HepG2 (cell line): ENCODE measurements at places on chromosomes 13 and 19.

- DNase-seq = no peak
These were observed 99.0 kb downstream of the ERCC5 start for GRCh38 chr13:102944821-102945220.

GRCh38 chr13:23979361-23980159 lies 82.3 kb upstream of the C1QTNF9B start:
- DNase-seq = peak; percentile 6

- no peak for DNase-seq
These were observed 22.8 kb downstream of the KLF12 start for GRCh38 chr13:74111399-74111798.

- DNase-seq = no peak
These were observed 4.3 kb upstream of the HAUS5 start for GRCh38 chr19:35608251-35608650.

DNA sequence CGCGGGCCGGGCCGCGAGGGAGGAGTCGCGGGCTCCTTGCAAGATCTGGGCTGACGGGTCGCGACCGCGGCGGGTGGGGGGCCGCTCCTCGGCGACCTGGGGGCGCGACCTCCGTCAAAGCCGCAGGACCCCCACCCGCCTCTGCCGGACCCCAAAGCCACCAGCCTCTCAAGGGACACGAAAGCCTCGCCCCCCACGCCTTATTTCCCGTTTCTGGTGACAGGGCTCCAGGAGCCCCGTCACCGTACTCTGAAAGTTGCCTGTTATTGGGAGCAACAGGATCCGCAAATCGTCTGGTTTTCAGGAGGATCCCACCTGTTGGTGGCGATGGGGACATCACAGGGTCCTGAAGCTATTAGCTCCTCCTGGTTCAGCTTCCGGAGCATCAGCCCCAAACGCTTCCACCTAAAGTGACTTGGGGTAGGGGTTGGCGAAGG lies 530 bp downstream of the MAU2 start:
- DNase-seq = peak; percentile 55

DNA sequence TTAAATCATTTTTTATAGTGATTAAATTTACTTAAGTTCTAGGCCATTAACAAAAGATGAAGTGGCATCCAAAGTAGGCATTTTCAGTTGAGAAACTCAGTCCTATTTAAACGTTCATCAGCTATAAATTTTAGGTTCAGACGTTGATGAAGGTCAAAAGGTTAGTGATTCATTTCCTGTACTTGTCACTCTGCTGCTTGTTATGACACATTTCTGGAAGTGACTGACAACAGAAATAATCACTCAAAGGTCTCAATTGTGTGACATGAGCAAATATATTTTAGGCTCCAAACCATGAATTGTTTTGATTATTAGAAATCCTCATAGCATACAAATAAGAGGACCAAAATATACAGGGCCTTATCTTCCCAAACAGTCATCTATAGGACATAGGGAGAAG lies 10.3 kb upstream of the EDNRB start:
- no peak for DNase-seq

- DNase-seq = no peak
These were observed 17.4 kb downstream of the UFM1 start for GRCh38 chr13:38366954-38367645.

DNA sequence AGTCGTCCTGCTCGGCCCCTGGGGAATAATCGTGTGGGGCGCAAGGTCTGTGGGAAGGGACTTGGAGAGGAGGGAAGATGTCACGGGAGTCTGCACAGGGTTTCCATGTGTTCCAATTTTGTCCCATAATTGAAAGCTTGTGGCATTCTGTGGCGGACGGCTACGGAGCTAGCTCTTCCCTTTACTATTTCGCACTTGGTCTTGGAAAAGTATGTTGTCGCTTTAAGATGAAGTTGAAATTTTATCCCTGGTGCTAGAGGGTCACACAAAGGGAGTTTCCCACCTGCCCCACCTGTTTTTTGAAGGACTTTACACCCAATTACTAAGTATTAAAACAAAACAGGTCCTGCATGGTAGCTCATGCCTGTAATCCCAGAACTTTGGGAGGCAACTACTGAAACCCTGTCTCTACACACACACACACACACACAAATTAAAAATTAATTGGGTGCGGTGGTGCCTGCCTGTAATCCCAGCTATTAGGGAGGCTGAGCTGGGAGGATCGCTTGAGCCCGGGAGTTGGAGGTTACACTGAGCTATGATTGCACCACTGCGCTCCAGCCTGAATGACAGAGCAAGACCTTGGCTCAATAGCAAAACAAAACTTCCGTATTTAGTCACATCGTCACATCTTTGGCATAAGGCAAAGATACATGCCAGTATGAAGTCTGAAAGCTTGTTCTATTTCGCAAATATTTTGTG lies 967 bp upstream of the TPT1 start:
- DNase-seq = no peak

DNA sequence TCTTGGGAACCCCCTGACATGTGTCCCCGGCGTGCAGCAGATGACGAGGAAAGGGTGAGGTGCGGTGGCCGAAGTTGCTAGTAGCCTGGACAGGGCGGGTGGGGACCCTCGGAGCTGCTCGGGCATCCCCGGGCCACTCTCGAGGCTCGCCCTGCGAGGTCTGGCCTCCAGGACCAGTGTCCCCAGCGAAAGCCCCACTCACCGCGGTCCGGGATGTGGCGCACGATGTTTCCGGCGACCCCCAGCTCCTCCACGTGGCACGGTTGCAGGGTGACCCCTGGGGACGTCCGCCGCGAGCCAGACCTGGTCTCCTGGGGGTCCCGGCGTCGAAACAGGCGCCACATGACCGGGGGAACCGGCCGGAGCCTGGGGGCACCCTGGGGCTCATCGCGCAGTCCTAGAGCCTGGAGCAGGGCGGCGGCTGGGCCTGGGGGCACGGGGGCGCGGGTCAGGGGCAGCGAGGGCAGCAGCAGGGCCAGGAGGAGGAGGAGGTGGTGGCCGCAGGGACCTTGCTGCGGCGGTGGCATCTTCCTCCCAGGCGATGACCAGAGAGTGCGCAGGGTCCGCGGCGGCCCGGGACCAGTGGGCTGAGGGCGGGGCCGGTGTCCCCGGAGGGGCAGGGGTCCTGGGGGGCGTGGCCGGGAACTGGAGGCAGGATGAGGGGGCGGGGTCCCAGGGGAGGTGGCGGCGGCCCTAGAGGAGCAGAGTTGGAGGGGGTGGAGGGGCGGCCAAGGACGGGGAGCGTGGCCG lies 26.0 kb downstream of the CERS1 start:
- no peak for DNase-seq

- DNase-seq = no peak
These were observed 29.1 kb downstream of the BRD4 start for GRCh38 chr19:15303105-15303780.

GRCh38 chr19:19490214-19490968 lies 25.0 kb downstream of the TSSK6 start:
- peak; percentile 75 for DNase-seq

GRCh38 chr13:64074971-64075474 lies 2659.4 kb upstream of the PCDH20 start:
- peak; percentile 7 for DNase-seq

DNA sequence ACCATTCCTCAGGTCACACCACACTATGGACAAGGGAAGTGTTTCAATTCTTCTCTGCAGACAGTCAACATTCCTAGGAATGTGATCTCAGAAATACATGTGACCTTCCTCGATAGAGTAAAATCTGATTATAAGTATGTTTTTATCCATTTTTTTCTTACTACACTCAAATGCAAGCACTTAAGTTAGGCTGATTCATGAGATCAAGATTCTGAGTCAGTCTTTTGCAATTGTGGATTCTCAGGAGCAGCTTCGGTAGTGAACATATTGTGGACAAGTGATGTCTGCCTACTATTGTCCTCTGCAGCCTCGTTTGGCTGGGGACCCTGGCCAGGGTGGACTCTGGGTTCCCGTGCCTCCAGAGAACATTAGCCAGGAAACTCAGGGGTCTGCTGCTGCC lies 3.2 kb downstream of the SERPINE3 start:
- no peak for DNase-seq

- no peak for DNase-seq
These were observed 820.5 kb downstream of the DACH1 start for GRCh38 chr13:71046360-71047079.

DNA sequence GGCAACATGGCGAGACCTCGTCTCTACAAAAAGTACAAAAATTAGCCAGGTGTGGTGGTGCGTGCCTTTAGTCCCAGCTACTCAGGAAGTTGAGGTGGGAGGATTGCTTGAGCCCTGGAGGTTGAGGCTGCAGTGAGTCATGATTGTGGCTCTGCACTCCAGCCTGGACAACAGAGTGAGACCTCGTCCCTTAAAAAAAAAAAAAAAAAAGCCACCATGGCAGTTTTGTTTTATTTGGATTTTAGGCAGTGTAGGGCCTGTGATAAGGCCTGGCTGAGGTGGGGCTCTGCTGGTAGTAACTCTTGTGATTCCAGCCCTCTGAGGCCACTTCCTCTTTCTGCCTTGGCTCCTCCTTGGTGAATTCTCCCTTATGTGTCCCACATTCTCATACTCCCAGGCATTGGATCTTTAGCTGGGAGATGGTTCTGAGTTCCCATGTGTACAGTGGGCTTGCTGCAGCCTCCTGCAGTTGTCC lies 39.2 kb downstream of the GATAD2A start:
- DNase-seq = no peak

GRCh38 chr13:40409278-40409677 lies 257.2 kb downstream of the FOXO1 start:
- DNase-seq = no peak

DNA sequence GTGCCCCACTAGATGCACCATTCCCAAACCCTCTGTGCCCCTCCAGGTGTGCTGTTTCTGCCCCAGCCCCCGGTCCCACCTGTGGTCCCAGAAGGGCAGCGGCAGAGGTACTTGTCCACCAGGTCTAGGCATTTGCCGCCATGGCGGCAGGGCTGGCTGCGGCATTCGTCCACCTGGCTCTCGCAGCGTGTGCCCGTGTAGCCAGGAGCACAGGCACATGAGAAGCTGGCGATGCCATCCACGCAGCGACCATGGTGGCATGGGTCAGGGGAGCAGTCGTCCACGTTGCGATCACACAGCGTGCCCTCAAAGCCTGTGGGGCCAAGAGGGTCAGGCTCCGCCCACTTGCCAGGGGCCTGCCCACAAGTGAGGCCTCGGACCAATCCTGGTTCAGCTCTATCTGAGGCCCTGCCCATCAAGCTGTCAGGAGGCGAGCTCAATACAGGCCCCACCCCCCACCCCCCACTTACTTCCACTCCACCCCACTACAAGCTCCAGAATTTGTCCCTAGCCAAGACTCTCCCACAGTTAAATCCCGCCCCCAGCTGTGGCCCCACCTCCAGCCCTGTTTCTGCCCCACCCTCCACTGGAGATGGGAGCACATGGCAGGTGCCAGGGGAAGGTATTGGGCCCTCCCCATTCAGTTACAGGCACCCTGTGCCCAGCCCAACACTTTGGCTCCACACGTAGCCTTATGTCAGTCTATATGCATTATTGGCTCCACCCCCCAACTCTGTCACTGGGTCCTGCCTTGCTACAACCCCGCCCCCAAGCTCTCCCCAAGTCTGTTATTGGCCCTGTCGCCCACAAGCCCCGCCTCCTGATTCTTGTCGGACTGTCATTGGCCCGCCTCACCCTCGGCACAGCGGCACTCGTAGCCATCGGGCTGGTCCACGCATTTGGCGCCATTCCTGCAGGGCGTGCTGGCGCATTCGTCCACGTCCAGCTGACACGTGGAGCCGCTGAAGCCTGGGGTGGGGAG lies 13.5 kb downstream of the NOTCH3 start:
- DNase-seq = no peak

DNA sequence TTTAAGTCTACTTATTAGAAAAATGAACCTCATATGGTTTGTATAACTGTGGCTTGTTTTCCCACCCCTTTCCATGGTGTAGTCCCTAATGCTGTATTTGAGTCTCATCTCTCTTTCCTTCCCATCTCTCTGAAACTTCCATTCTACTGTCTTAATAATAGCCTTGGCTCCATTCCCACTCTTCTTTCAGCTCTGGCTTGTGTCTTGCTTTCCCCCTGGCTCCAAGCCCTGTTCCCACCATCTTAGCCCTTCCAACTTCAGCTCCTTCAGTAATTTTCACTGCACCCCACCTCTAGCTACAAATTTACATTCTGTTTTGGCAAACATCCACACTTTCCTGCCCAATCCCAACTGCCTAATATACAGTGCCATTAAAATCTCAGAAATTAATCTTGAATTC lies 137.5 kb downstream of the SLITRK6 start:
- DNase-seq = no peak

DNA sequence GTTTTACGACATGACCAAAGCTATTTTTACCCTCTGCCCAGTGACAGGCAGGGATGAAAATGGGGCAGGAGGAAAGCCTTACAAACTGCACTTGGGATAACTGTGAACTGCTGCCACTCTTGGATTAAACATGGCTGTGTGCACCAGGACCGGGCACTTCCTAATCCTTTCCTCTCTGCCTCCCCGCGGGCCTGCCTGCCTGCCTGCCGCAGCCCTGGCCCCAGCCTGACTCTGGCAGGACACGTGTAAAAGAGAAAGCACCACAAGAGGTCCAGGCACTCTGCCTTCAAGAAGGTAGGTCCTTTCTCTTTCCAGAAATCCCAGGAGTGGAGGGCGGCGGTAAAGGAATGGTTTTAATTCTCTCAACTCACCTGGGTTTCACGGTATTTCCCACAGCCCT lies 4.8 kb downstream of the TSHZ3 start:
- no peak for DNase-seq

GRCh38 chr19:674282-675151 lies 1.7 kb upstream of the FSTL3 start:
- DNase-seq = peak; percentile 30

GRCh38 chr13:102131246-102131645 lies 270.6 kb downstream of the FGF14 start:
- DNase-seq = no peak

DNA sequence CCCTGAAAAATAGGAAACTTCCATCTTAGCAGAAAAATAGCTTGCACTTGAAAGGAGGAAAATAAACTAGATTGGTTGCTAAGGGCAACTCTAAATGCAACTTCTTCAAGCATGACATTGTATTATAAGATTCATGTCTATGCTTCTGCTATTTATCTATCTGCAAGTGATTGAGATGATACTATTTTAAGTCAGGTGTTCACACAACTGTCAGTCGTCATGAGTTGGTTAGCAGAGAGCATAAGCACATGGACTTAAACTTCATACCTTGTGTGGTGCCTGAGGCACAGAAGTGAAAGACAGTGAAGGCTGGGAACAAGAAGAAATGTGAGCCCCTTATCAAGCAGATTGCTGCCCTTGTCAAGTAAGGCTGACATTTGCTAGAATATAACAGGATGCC lies 82.9 kb downstream of the SLITRK5 start:
- DNase-seq = no peak

DNA sequence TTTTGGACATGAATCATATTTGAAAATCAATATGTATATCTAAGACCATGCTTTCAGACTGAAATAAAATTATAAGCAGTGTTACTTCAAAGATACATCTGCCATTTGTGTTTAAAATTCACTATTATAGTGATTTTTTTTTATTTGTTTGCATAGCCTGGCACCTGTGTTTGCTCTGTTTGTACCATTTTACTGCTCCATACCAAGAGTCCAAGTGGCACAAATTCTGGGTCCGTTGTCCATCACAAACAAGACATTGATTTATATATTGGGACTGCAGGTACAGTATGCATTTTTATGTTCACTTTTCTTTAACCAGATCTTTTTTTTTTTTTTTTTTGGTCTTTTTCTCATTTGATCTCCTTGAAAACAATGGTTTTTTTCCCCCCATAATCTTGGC lies 6.7 kb upstream of the GPR183 start:
- no peak for DNase-seq

- DNase-seq = no peak
These were observed 102.7 kb downstream of the RAB20 start for GRCh38 chr13:110458594-110459365.

GRCh38 chr13:19766591-19766990 lies 16.2 kb downstream of the PSPC1 start:
- DNase-seq = no peak

- no peak for DNase-seq
These were observed 40.0 kb upstream of the KL start for GRCh38 chr13:32976056-32976805.
